Stimulated activated CD4-positive, alpha-beta T cell treated with anti-CD3 and anti-CD28 coated beads, Interleukin-12 subunit alpha, Interleukin-12 subunit beta, amount 100 ng/mL, for 4 hours (primary cell): ENCODE measurements at places on chromosomes 13 and 19.

- peak; percentile 73 for DNase-seq
Measured at GRCh38 chr19:925526-926322, at the start of gene ARID3A. TSS of gene ARID3A (plus strand) at chr19:926035. CDS start at chr19:929529, 3,494 bp downstream.

- no peak for DNase-seq
Measured at GRCh38 chr13:99501848-99502301, 603 bp downstream of the TM9SF2 start.

DNA sequence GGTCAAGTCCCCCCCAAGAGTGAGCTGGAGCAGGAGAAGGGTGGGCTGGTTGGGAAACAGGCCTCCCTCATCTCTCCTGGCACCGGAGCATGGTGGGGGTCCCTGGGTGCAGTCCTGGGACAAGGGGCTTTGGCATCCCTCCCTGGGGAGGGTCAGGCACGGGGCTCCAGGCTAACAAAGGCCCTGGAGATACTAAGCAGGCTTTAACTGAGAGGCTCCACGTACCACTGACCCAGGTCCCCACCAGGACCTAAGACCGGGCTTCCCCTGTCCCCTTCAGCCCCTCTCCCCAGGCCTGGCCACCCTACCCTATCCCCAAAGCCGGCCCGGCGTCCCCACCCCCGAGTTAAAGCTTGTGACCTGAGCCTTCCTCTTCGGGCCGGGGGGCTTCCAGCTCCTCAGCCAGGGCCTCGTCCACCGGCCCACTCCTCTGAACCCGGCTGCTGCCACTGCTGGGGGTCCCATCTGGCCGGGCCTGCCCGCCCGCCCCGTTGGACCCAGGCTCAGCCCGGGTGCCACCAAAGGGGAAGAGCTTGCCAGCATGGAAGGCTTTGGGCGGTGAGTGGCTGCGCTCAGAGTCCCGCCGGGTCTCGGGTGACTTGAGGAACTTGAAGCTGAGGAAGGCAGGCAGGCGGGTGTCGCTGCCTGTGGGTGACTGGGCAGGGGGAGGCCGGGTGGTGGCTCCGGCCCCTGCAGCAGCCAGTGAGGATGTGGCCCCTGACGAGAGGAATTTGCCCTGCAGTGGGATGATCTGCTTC, 10.1 kb downstream of the ANO8 start:
- no peak for DNase-seq

DNA sequence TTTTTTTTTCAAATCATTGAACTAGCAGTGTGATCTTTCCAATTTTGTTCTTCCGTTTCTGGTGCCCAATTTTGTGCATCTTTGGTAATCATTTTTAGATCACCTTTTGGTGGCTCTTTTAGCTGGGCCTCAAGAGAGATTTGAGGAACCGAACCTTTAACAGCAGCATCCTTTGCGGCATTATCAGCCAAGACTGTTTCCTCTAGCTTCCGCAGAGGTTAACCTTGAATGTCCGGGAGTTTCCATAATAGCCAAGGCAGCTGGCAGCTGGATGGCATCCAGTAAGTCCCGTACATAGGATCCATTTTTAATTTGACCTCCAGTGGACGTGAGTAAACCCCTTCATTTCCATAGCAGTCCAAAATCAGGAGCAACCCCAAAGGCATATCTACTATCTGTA, 9.6 kb downstream of the IRGC start:
- no peak for DNase-seq

- no peak for DNase-seq
Measured at GRCh38 chr19:30785458-30786137, 413.4 kb downstream of the ZNF536 start.

DNA sequence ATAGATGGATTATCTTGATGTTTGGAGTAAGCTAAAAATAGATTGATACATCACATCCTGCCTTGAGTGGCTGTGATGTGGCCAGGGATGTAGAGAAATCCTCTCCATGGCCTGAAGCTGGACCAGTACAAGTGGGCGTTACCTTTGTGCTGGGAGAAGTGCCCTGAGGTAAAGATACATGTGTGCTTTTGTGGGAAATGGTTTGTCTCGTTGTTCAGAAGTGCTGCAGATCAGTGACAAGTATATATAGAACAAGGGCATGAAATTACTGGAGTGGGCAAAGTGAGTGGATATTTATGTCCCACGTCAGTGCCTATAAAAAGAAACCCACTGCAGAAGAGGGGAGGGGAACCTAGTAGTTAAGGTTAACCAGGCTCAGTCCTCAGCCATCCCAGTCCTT, 12.2 kb upstream of the ZNF304 start:
- no peak for DNase-seq

DNA sequence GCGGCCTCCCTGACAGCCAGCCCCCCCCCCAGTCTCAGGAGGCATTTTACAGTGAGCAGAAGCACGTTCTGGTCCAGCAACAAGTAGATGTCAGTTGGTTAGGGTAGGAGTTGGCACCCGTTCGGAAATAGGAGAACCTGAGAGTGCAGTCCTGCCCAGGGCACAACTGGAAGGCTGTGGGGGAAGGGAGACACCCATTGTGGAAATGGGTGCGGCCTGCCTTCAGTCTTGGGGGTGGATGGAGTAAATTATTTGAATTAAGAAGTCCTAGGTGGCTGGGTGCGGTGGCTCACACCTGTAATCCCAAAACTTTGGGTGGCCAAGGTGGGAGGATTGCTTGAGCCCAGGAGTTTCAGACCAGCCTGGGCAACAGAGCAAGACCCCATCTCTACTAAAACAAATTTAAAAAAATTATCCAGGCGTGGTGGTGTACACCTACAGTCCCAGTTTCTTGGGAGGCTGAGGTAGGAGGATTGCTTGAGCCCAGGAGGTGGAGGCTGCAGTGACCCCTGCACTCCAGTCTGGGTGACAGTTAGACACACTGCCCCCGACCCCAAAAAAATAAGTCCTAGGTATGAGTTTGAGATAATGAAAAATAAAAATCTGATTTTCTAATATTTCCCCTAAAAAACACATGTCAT, 1.2 kb downstream of the CIRBP start:
- DNase-seq: no peak

- DNase-seq: no peak
Measured at GRCh38 chr19:13817018-13817614, 21.9 kb downstream of the ZSWIM4 start.

GRCh38 chr13:41610404-41610803, 153.1 kb downstream of the RGCC start:
- no peak for DNase-seq

DNA sequence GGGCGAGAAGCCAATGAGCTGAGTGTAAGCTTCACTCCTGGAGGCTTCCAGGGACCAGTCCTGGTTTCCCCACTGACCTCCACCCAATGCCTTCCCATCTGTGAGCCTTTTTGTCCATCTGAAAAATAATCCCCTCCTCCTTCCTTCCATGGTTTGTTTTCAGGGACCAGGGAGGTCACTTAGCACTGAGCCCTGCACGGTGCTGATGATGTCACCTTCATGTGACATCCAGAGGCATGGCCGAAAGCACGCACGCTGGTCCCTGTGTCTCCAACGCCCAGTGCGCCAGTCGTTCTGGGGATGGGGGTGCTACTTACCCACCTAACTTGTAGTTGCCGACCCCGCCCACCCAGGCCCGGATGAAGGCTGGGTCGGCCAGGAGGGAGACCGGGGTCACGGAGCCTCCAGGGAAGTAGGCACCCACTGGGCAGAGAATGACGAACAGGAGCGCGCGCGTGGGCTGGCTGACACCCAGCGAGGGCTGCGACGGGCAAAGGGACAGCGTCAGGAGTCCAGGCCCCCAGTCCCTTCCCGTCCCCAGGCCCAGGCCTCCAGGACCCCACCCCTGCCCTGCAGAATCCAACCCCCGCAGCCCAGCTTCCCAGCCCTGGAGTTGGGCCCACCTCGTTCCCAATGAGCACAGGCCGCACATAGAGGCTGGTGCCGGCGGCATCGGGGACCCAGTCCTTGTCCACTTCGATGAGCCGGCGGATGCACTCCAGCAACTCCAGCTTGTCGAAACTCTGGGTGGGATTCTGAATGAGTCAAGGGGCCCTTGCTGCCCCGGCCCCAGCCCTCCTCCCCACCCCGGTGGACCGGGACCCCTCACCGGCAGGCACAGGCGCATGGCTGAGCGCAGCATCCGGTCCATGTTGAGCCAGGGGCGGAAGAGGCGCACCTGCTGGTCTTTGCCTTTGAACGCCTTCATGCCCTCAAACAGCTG, 11.2 kb downstream of the BCAT2 start:
- DNase-seq: no peak

- no peak for DNase-seq
Measured at GRCh38 chr19:39728040-39728439, 9.8 kb downstream of the CLC start.

- DNase-seq: peak; percentile 53
Measured at GRCh38 chr19:45798995-45799517, 6.4 kb upstream of the DMWD start.

- no peak for DNase-seq
Measured at GRCh38 chr19:54317108-54317964, 4.4 kb upstream of the LILRA5 start.

DNA sequence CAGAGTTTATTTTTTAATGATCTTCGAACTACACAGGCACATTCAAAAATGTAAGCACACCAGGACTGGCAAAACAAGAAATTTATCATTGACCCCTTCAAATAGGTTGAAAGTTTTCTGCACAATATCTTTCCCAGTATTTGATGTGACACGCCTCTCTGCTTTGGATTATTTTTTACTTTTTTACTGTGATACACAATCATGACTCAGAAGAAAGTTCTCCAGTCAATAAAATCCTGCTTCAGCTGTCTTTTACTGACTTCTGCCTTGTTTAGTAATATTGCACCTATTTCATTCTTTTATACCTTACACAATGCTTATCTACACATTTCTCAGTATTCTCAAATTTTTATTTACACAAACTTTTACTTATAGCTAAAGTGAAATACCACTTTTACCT, 1750.4 kb downstream of the PCDH9 start:
- DNase-seq: no peak

GRCh38 chr19:38978326-38978689, 2.8 kb upstream of the FBXO17 start:
- no peak for DNase-seq

- no peak for DNase-seq
Measured at GRCh38 chr19:32865326-32865725, 4.2 kb downstream of the SLC7A9 start.

DNA sequence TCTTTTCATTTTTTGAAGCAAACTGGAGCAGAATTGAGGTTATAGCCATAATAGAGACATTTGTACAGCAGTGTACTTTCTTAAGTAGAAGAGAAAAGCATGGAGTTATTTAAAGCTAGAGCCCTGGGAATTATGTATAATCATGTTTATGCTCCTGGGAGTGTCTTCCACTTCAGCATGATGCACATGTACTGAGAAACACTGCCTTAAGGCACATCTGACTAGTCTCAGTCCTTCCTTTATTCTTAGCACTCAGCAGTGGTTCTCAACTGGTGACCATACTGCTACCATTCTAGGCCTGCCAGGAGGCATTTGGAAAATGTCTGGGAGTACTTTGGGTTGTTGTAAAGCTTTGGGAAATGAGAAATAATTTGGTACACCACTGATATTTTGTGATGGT, 45.8 kb downstream of the VWA8 start:
- no peak for DNase-seq

GRCh38 chr13:71082631-71083030, 784.4 kb downstream of the DACH1 start:
- no peak for DNase-seq

- DNase-seq: no peak
Measured at GRCh38 chr13:102970542-102970941, 95.7 kb downstream of the SLC10A2 start.

GRCh38 chr13:107534548-107534947, 680.8 kb downstream of the LIG4 start:
- DNase-seq: no peak

GRCh38 chr19:55157064-55157908, at the start of gene TNNI3:
TSS of gene TNNI3 (minus strand) at chr19:55157732. CDS start at chr19:55157589, 143 bp downstream.
- no peak for DNase-seq

DNA sequence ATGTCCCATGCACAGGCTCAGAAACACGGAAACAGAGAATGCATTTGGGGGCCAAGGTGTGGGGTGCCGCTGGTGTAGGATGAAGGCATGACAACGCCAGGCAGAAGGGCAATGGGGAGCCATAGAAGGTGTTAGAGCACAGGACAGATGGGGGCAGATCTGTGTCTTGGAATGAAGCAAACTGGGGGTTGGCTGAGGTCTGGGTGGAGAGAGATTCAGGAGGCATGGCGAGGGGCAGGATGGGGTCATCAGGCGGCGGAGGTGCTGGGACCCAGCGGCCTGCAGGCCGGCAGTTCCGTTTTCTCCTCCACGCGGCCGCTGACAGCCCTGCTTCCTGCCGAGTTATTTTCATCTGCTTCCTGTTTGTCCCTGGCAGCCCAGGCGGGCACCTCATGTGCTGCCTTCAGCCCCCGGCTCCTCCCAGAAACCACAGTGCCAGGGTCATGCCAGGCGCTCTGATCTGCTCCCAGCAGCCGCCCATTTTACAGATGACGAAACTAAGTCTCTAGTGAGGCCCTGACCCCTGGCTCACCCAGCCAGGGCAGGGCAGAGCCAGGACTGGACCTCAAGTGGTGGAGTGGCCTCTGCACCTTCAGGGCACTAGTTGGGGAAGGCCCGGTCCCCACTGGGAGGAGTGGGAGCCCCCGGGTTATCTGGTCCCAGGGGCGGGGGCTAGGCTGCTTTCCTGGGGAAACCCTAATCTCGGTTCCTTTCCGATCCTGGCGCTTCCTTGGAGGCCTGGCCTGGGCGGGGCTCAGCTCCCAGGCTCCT, 2.2 kb downstream of the ARHGAP45 start:
- no peak for DNase-seq

DNA sequence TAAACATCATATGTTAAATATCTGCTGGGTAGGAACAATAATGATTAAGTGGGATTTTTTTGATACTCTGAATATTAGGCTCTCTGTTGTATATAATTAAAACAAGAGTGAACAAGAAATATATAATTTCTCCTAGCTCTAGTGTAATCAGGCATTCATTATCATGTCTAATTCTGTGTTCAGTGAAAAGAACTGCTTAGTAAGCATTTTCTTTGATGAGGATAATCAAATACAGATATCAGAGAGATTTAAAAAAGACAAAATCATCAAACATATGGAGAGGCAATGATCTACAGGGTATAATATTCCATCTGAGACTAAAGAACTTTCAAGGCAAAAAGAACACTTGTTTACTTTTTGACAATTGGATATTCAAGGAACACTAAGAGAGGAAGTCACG, 241.1 kb downstream of the DNAJC15 start:
- DNase-seq: no peak

- DNase-seq: no peak
Measured at GRCh38 chr13:75959861-75960481, 323.8 kb downstream of the LMO7 start.

GRCh38 chr13:66275416-66275815, 954.7 kb downstream of the PCDH9 start:
- DNase-seq: no peak

DNA sequence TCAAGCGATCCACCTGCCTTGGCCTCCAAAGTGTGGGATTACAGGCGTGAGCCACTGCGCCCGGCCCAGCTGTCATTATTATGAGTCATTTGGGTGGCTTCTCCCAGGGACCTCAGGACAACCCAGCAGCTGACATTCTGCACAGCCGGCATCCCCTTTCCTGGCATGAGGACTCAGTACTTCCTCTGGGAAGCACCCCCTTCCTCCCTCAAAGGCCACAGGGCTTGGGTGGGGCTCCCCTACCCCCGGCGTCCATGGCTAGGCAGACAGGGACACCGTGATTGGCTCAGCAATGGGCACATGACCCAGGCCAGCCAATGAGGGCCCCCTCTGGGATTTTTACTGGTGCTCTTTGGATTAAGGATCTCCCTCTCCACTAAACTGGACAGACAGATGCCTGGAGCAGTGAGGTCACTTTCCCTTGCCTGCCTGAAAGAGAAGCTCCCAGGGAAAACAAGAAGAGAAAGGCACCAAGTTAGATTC, 6.0 kb downstream of the KANK2 start:
- no peak for DNase-seq

- no peak for DNase-seq
Measured at GRCh38 chr19:39248806-39249205, at the start of gene IFNL4. TSS of gene IFNL4 (minus strand) at chr19:39248856.
